ENCODE measurements at places on chromosomes 11 and 22.

DNA sequence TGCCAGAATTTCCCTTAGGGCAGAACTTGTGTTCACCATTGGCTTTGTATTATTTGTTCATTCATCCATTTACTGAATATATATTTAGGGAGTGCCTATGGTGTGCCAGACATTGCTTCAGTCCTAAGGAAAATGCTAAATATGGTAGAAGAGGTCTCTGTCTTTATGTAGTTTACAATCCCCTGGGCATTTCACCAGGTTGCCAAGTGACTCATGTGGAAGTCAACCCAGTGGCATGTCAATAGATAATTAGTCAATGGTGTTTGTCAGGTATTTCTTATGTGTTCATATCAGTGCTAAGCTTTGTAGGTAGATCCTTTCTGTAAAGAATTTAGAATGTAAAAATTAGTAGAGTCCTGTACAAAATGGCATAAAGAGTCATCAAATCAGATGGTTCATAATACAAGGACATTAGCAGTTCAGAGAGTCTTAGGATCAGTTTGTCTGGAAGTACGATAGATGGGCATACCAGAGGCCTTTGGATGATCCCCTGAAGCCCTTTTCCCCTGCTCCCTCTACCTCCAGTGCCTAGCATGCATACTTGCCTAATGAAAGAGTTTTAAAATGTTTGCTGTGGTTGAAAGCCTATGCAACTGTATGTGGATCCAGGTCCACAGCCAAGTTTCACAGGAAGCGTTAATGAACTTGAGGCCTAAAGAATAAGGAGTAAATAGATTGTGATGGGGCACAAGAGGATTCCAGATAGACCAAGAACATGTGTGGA, 58.5 kb upstream of the SESN3 start:
- DNase-seq: no peak

DNA sequence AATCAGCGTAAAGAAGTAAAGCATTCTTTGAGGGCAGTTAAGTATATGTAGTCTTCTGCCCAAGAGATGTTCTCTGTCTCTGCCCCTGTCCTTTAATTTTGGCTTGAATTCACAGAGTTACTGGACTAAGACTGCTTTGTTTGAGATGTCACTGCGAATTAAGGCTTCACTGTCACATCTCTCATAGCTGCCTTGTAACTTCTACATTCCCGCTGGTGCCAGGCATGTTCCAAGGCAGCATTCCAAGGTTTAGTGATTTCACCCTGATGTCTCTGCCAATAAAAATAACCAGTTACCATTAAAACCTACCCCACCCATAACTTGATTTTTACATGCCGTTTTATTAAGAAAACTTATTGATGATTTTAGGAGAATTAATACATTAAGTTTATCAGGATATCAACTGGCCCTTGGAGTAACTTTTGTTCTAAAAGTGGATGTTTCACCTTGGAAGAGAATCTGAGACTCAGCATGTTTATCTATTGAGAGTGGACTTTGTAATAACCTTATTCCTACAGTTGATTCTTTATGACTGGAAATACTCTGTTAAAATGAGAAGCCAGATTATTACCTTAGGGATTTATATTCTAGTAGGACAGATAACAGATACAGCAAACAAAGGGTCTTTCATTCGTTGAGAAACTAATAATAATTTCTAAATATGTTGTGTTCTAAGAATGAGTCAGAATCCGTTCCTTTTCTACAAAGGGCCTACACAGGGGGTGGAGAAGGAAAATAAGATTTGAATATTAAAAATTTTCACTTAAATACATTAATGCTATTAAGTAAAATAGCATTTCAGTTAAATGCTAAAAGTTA, 110.2 kb downstream of the UVRAG start:
- DNase-seq: no peak

- no peak for DNase-seq
Measured at GRCh38 chr11:110855191-110855590, 143.0 kb upstream of the ARHGAP20 start.

DNA sequence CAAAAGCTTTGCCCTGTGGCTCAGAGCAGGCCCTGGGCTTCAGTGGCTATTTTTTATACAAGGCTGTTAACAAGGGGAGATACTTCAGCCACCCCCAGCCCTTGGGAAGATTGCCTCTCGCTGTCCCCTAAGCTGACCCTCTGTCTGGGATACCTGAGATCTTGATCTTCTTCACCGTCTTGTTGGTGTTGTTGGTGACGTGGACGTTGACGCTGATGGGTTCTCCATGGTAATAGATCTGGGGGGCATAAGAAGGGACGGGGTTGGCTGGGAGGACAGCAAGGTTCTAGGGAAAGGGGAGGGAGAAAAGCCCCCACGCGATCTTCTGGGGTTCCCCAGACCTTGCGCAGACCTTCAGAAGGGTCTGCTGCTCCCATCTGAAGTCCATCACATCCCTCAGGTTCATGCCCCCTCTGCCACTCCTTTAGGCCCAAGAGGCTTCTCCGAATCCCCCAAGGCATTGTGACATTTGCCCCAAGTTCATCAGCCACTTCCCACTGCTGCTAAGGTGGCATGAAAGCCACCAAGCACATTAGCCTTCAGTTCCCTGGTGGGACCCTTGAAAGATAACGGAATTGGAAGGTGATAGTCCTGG, 36.7 kb downstream of the TPBGL start:
- no peak for DNase-seq

- no peak for DNase-seq
Measured at GRCh38 chr11:36713715-36714114, 115.7 kb upstream of the RAG2 start.

DNA sequence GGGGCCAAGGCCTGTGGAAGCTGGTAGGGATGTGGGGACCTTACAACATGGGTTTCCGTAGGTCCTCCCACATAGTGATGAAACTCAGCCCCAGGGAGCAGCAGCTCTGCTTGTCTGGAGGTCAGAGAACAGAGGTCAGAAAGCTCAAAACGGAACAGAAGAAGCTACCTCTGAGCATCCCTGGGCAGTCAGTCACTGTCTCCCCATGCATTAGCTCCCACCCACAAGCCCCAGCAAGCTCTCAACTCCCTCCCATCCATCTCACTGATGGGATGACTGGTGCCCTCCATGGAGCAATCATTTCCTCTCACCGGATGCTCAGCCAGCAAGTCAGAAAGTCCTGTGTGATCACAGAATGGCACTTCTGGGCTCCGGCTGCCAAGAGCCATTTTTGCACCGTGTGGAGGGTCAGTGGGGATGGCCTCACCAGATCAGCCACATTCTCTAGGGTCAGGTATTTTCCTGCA, 1.9 kb downstream of the TPP1 start:
- no peak for DNase-seq

DNA sequence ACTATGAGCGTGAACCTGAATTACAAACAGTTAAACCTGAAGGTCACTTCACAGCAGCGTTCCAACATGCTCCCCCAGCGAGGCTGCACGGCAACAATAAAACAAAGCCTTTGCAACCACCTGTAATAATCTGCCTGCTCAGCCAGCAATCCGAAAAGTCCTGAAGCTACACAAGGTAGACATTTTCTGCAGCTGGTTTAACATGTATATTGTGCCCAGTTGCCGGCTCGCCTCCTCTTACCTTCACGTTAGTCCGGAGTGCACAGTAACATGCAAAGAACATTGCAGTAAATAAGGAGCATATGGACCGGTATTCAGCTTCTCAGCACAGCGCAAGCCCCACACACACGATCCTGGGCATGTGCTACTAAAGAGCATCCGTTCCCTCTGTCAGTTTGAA, 704.3 kb downstream of the DLG2 start:
- DNase-seq: no peak

DNA sequence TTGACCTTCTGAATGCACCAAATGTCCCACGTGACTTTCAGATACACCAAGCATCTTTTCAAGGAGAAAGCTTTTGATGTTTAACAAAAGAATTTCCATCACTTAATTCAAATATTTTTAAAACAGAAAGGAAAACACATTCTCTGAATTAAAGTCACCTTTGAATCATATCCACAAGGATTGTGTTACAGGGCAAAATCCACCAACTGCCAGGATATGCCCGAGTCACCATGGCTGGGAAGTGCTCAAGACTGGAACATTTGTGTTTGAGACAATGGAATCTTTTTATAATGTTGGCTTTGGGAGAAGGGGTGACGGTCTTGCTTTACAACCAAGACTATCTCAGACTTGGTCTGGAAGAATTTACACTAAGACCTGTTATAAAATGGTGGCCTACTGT, 40.8 kb downstream of the BID start:
- DNase-seq: no peak

DNA sequence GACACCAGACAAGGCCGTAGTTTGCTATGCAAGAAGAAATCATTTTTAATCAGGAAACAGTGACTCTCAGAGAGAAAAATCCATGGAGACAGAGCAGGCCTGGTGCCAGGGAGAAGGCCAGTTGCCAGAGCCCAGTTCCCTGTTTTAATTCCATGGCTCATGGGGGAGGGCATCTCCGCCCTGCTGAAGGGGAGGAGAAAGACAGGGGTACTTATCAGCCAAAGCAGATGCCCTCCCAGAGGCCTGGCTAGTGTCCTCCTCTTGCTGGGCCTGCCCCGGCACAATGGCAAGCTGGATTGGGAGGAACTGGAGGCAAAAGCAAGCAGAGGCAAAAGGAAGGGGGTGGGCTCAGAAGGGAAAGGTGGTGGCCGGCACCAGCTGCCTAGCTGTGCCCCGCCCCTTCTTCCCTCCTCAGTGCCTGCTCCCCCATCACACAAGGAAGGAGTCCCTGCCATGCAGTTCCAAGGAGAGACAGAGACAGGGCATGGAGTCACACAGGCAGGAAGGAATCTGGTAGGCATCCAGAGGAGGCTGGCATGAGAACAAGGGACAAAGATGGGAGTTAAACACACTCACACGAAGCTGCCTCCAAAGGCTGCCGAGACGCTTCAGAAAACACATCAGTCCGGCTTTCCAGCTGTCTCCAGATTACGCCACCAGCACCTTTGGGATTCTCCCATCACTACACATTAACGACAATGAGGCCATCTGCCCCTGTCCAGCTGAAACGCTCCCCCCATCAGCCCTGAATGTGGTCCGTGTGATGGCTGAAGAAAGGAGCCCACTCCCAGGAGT, 591.8 kb downstream of the BUD13 start:
- DNase-seq: no peak

DNA sequence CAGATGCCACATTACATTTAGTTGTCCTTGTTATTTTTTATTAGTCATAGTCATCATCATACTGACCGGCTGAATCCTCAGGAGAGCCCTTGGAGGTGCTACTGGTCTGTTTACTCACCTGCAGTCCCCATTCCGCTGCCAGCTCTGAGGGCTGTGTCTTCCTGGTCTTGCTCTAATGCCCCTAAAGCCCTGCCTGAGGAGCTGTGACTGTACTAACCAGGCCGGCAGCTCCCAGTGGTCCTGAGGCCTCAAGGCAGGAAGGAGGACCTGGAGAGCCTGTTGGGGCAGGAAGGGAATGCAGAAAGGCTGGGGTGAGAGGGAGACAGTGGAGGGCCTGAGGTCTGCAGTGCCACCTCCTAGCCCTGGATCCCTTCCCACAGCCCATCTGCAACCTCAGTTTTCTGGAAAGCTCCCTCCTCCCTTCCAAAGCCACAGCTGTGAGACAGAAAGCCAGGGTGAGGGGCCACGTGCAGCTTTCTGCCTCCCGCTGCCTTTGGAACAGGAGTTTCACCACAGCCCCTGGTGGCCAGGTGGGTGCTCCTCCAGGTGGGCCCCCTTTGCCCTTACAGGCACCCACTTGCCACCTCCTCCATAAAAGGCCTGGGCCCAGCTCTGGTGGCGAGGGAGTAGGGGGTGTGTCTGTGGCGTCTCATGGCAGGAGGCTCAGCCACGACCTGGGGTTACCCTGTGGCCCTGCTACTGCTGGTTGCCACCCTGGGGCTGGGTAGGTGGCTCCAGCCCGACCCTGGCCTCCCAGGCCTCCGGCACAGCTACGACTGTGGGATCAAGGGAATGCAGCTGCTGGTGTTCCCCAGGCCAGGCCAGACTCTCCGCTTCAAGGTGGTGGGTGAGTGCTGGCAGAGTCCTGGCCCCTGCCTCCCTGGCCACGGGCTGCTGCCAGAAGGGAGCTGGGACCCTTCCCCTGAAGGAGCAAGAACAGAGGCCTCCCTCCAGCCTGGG, at the start of gene ZP1:
ZP1 (plus strand) TSS at position 632 of the 960 bp plus-strand sequence; CDS start at position 652, 20 bp downstream.
- DNase-seq: no peak

GRCh38 chr11:46315033-46315738, 32.1 kb upstream of the DGKZ start:
- DNase-seq: peak; percentile 41

DNA sequence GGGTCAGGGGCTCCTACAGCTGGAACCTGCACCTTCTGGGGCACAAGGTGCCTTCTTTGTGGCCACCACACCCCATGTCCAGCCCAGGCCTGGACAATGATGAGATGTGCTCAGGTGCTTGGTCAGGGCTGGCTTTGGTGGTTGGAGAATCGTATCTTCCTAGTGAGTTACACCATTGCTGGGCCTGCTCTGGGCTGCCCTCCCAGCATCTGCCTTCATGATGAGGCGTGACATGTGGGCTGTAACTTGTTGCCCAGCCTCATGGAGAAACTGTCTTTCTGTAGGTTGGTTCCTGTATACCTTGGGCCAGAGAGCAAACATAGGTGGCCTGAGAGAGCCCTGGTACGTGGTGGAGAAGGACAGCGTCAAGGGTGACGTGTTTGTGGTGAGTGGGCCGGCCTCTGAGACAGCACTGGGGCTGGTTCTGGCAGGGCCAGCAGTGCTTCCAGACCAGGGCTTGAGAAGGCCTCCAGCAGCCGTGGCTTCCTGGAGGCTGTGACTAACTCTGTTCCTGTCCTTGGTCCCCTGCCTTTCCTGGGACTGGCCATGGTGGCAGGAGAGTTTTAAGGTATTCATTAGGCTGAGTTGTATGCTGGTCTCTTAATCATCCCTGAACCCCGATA, 18.1 kb downstream of the TRMU start:
- DNase-seq: no peak

All from GM12864 (cell line).